ENCODE measurements at places on chromosomes 2 and 18. TPM values are rescaled to one million over a fixed set of nuclear protein-coding genes. Genes with fewer than 3 reads are reported as not detected.

SP5 gene
- total RNA-seq, result 4.5 TPM

ASB18 gene
- 3.5 TPM for total RNA-seq

C2orf15 gene
- total RNA-seq, result 0.92 TPM

ZNF516 gene
- 55.4 TPM for total RNA-seq

RAB11FIP5 gene
- 24.3 TPM for total RNA-seq

ATP6V1C2 gene
- 12.1 TPM for total RNA-seq

SETBP1 gene
- 30.1 TPM for total RNA-seq

GPR45 gene
- not detected for total RNA-seq

LINC00305 gene
- not detected for total RNA-seq
